ENCODE measurements at places on chromosomes 1 and 21.
A peak's percentile ranks its signal among the peaks of the same experiment; 100 is the strongest.

DNA sequence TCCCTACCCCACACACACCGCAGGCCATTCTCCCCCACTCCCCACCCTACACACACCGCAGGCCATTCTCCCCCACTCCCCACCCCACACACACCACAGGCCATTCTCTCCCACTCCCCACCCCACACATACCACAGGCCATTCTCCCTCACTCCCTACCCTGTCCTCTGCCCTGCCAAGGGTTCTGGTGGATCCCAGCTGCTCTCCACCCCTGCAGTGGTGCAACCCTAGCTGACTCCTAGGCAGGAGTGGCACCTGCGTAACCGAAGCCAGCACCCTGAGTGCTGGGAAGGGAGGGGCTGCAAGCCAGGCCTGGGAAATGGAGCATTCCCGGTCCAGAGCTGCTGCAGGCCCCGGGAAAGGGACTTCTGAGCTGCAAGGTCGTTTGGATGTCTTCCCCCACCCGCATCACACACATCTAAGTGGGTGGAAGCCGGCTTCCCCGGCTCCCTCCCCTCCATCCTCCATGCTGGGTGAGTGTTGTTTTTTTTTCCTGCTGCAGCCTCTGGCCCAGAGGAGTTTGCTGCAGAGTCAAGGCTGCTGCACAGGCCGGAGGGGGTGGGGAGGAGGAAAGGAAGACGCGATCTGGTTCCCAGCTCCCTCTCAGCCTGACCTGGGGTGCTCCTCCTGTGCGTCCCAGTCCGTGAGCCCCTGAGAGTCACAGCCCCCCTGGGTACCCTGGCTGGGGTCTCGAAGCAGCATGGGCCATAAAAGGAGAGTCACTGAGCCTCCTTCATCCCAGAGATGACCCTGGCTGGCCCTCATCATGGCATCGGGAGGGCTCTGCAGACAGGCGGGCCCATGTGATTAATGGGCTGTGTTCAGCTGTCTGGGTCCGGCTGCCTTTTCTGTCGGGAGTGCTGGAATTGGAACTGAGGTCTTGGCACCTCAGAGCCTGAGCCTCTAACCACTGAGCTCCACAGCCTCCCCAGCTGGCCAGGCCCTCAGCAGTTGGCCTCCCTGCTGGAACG is 16.1 kb downstream of the H6PD start:
- no peak for DNase-seq

DNA sequence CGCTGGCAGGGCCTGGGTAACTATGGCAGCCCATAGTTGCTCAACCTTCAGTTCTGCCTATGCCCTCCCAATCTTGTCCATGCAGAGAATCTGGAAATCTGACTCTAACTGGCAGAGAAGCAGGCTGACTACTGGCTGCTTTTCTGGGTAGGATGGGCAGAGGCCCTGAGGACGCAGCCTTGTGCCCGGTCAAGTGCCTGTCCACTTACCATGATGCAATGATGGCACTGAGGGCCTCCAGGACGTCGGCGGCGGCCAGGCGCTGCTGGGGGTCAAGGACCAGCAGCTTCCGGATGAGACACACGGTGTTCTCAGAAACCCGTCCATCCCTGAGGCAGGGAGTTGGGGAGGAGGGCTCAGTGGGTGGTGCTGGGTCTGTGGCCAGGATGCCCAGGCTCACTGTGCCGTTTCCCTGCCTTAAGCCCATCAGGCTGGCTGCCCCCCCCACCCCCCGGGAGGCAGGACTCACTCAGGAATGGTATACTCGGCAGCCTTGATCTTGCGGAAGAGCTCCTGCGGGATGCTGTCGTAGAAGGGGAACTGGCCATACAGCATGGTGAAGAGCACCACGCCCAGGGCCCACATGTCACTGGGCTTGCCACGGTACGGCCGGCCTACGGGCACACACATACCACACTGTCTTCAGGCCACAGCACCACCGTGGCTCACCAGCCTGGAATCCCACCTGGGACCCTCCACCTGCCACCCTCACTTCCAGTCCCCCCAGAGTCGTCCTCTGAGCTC is 20.4 kb upstream of the EVA1B start:
- no peak for DNase-seq

- no peak for DNase-seq
These were observed 76.1 kb downstream of the CD58 start for GRCh38 chr1:116494745-116495144.

- DNase-seq, result no peak
These were observed 43.0 kb upstream of the RXRG start for GRCh38 chr1:165487921-165488320.

DNA sequence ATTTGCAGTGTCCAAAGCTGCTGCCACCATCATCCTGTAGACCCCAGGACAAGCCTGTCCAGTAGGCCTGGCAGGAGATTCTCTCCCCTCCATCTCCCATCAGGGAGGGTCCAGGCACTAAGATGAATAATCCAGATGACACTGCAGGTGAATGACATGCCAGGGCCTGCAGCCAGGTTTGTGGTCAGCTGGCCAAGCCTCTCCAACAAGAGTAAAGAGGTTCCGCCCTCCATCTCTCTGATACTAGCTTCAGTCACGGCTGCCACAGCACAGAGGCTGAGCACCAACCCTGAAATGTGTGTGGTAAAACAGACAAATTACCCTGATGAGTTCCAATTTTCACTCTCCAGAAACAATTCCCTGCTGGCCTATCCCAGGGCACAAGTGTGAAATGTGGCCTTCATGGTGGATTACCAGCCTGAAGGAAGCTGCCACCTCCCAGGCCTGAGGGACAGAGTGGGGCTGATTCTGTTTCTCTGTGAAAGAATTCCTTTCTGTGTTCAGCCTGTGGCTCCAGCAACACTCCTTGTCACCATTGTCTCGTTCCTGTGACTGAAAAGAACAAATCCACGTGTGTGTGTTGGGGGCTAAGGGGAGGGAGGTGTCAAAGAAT is 19.9 kb upstream of the LHX4 start:
- DNase-seq, result no peak

DNA sequence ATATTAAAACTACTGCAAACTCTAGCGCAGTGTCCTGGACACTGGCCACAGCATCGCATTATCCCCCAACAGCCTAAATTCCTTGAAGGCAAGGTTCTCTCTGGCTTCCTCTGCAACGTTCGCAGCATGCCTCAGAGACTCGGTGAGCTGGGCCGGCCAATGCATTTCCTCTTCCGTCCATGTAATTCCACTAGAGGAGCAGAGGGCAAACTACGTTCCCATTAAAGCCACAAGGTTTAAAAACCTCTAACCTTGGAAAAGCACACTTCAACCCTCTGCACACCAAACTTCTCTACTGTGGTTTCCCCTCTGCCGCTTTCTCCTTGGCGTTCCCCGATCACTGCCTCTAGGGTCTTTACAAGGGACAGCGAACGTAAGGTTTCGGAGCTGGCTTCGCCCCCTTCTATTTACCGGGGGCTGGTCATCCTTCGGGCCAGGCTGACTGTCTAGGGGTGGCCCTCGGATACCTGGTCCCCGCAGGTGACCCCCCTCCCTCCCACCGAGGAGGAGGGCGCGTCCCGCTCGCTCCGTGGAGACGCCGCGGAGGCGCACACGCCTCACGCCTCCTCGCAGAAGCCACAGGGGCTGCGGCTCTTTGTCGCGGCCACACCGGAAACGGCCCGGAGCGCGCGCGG is 456 bp upstream of the SMYD2 start:
- DNase-seq, result peak; percentile 56

Data from common myeloid progenitor, CD34-positive (primary cell).